ENCODE measurements at places on chromosomes 4 and X.

DNA sequence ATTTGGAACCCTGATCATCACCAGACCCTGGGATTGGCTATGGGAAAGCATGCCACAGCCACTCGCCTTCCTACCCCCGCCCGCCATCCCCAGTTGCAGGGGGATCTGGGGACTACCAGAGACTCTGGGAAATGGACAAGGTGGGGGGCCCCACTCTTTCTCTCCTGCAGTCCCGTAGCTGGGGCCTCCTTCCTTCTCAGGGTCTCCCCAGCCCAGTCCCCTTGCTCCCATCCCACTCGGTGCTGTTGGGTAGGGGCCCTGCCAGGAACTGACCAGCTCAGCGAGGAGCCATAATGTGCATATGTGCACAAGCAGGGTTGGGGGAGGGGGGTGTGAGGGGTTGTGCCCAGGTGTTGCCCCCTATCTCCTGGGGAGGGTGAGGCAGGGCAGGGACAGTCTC, 3.4 kb upstream of the USP11 start:
- no peak for DNase-seq

- DNase-seq: no peak
These were observed 8.8 kb downstream of the CEP44 start for GRCh38 chr4:174292473-174292872.

GRCh38 chrX:18654875-18655836, 16.8 kb downstream of the RS1 start:
- DNase-seq: no peak

- DNase-seq: peak; percentile 70
These were observed 31.5 kb downstream of the NOP14 start for GRCh38 chr4:2931512-2932301.

GRCh38 chr4:18110099-18110498, 88.5 kb upstream of the LCORL start:
- no peak for DNase-seq

DNA sequence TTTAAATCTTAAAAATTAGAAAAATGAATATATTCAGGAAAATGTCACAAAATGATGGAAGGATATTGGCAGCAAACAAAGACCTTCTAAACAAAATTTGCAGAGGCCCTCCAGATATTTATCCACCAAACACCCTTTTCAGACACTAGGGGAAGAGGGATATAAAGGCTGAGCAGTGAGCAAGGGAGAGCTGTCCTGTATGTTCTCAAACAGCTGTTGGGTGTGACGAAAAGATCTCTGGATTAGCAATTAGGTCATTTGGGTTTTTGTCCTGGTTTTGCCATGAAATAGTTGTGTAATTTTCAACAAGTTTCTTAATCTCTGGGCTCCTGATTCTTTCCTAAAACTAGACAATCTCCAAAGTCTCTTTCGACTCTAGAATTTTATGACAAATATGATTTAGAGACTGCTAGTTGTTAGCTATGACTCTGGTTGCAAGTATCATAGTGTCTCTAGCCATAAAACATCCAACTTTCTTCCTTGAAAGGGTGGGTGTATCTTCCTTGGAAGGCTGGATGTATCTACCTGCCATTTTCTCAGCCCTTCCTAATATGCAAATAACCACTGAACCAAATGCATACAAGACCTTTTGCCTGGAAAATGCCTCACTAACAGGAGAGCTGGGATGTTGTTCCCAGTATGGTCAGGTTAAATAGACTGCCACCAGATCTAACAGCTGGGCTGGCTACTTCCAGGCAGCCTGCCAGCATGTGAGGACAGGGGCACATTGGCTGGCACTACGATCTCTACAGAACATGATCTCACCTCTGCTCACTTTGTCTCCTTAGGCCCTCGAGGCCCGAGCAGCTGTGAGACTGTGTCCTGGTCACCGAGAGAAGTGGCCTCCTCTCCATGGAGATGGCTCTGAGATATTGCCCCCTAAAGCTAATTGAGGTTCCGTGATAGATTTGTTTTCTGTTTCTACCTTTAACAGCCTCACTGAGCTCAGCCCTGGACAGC, 225.5 kb upstream of the JADE1 start:
- DNase-seq: no peak

- no peak for DNase-seq
These were observed 19.1 kb upstream of the SPINK2 start for GRCh38 chr4:56840559-56840958.

GRCh38 chr4:165203541-165204461, 3.6 kb upstream of the KLHL2 start:
- peak; percentile 2 for DNase-seq

GRCh38 chrX:110182362-110182761, 135.5 kb downstream of the AMMECR1 start:
- no peak for DNase-seq

DNA sequence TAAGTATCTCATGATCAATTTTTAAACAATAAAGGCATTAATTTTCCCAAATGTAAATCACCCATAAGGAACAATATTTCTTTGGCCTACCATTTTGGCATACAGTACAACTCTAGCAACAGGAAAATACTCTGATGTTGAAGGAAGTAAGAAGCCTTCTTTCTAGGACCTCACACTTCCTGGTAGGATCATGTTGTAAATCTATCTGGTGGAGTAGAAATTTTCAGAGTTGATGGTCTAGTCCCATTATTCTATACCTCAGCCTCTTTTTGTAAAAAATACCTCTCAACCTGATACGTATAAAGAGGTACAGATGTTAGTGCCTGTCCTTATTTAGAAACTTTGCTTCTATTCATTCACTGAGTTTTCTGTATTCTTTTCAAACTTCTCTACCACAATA, 40.2 kb upstream of the GRID2 start:
- DNase-seq: no peak

DNA sequence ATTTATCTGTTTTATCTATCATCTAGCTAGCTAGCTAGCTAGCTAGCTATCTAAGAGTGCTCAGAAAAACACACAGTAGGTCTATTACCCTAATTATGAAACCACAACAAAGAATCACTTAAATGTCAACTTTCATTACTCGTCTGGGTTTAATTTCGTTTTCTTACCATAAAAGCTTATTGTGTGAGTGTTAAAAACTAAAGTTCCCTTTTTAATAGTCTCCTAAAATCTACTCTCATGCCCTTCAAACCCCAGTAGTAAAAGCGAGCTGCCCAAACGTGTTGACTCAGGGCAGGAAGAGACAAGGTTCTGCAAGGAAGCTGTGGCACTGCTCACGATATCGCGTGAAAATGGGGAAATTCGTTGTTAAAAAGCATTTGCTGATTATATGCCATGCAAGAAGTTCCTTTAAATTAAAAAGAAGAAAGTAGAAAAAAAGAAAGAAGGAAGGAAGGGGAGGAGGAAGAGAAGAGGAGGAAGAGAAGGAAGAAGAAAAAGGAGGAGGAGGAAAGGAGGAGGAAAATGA, 595 bp downstream of the MBNL3 start:
- DNase-seq: peak; percentile 49

- no peak for DNase-seq
These were observed 51.8 kb upstream of the DUX4 start for GRCh38 chr4:190121759-190122158.

DNA sequence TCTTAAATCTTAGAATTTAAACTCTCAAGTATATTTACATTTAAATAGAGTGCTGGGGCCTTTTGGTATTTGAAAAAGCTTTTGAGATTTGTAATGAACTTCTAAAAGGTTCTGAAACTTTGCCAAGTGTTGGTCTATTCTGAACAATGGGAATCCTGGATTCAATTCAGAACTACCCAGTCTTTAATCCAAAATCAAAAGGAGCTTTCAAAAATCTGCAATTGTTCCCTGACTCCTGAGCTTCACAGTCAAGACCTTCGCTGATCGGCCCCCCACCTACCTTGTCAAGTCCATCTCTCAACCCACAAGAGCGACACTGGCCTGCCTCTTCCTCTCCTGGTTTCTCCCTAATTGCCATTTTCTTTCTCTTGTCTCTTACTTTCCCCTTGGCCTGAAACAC, 666.1 kb upstream of the BOD1L1 start:
- DNase-seq: no peak

DNA sequence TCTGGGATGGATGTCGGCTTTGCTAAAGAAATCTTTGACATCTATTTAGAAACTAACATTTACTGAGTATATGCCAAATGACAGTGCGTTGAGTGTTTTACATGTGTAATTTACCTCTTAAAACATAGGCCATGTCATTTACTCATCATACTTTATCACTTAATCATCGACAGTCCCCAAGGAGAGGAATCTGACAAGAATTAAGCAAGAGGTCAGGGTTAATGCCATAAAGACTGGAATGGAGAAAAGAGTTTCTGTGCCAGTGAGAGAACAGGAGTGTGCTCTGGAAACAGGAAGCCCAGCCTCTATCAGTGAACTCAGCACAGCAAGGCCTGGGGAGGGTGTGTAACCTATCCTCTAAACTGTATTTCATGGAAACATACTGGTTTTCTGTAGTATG, 28.0 kb upstream of the AMOT start:
- no peak for DNase-seq

- no peak for DNase-seq
These were observed 146.5 kb downstream of the AFAP1 start for GRCh38 chr4:7793186-7793585.

DNA sequence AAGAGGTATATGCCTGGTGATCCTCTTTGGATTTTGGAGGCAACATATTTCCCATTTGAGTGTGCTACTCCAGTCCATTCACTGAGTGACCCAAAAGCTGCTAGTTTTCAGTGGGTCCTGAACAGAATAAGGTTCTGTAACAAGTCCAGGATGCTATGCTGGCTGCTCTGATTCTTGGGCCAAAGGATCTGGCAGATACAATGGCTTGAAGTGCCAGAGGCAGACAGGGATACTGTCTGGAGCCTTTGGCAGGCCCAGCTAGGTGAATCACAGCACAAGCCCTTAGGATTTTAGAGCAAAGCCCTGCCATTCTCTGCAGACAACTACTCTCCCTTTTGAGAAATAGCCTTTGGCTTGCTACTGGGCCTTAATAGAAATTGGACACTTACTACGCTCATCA, 40.6 kb downstream of the DCHS2 start:
- no peak for DNase-seq

GRCh38 chrX:149371986-149372385, 133.1 kb downstream of the IDS start:
- DNase-seq: no peak

- DNase-seq: no peak
These were observed 127.3 kb downstream of the AFAP1 start for GRCh38 chr4:7812231-7812857.

GRCh38 chrX:45449982-45450381, 249.3 kb upstream of the DIPK2B start:
- DNase-seq: no peak

- no peak for DNase-seq
These were observed 40.8 kb upstream of the COX7B2 start for GRCh38 chr4:46949822-46950221.

- DNase-seq: no peak
These were observed 10.9 kb upstream of the MXD4 start for GRCh38 chr4:2272828-2273120.

DNA sequence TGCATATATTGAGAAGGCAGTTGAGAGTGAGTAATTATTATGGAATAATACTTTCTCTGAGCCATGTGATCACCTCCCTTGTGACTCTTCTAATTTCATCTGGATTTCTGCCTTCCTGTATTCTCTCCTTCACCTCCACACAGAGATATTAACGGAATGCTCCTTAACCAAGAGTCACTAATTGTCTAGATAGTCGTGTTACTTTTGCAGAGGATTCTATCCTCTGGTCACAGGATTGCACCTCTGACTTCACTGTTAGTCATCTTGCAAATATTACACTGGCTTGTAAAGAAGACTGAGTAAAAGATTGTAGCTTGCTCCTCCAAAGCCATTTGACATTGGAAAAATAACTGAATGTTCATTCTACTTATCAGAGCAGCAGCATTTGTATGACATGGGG, 160.9 kb downstream of the SH2D1A start:
- DNase-seq: no peak

- no peak for DNase-seq
These were observed 5.0 kb downstream of the GPR78 start for GRCh38 chr4:8585186-8585585.

- no peak for DNase-seq
These were observed 43.7 kb downstream of the IL21 start for GRCh38 chr4:122577189-122577553.

GRCh38 chrX:45421806-45422205, 221.1 kb upstream of the DIPK2B start:
- no peak for DNase-seq

- DNase-seq: no peak
These were observed 156.8 kb downstream of the AR start for GRCh38 chrX:67700602-67701001.

DNA sequence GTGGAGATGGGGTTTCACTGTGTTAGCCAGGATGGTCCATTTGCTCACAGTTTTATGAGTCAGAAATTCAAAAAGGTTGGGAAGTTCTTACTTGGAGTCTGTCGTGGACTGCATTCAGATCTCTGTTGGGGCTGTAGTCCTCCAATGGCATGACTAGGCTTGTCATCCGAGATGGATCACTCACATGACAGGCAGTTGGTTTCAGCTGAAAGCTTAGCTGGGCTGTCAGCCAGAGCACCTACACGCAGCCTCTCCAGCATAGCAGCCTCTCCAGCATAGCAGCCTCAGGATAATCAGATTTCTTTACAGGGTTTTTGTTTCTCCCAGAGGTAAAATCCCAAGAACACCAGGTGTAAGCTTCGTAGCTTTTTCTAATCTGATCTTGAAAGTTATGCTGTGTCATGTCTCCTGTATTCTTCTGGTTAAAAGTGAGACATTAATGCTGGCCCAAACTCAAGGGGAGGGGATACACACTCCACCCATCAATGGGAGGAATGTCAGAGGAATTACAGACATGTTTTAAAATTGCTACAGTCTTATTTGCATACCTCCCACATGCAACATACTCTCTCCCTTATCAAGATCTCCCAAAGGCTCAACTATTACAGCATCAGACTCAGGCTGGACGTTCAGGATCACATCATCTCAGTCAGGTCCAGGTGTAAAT, 31.6 kb upstream of the SOD3 start:
- DNase-seq: no peak

- no peak for DNase-seq
These were observed 4.1 kb downstream of the DCK start for GRCh38 chr4:70997546-70997945.
